ENCODE measurements at places on chromosomes 1 and 21.

DNA sequence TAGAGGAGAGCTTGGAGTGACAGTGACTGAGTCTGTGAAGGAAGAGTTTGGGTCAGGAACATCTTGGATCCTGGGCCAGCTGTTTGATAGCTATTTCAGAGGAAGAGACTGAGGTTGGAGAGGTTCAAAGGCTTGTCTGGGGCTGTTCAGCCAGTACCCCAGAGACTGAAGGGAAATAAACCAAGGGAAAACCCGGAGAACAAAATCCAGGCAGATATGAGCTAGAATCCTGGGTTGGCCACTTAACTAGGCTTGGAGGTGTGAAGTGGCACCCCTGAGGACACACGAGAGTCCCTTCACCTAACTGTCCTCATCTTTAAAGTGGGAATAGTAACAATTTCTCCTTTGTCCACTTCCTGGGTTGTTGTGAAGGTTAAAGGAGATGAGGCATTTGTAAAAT is 23.1 kb upstream of the EPB41 start:
- no peak for DNase-seq

GRCh38 chr1:236959112-236959511 is 45.1 kb downstream of the MT1HL1 start:
- DNase-seq = no peak

GRCh38 chr21:18529254-18529653 is 125.7 kb upstream of the TMPRSS15 start:
- no peak for DNase-seq

DNA sequence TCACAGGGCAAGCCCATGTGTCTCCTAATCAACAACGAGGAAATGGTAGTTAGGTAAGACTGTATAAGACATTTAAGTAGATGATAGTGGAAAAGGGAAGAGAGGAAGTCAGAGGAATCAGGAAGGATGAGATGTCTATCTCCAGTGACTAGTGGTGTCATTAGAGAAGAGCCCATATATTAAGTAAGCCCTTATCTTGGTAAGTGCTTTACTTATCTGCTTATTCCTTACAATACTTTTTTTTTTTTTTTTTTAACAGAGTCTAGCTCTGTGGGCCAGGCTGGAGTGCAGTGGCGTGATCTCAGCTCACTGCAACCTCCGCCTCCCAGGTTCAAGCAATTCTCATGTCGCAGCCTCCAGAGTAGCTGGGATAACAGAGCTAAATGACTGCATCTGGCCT is 29.5 kb downstream of the RNF11 start:
- no peak for DNase-seq

- DNase-seq = no peak
Measured at GRCh38 chr1:176609556-176610408, 146.8 kb downstream of the PAPPA2 start.

DNA sequence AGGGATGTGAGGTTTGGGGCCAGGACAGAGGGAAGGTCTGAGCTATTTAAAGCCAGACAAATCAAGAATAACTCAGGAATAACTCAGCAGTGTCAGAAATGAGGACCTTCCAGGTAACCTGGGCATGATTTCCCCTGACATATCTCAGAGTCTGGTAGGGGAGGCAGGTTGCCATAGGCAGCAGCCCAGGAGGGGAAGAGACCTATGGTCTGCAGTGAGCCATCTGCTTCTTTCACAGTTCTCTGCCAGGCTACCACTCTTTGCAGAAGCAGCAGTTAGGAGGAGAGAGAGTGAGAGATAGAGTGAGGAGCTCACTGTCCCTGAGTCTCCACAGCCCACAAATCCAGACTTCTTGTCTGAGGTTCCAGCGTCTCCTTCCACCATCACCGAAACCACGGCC is 6.3 kb upstream of the VSIG8 start:
- DNase-seq = no peak

DNA sequence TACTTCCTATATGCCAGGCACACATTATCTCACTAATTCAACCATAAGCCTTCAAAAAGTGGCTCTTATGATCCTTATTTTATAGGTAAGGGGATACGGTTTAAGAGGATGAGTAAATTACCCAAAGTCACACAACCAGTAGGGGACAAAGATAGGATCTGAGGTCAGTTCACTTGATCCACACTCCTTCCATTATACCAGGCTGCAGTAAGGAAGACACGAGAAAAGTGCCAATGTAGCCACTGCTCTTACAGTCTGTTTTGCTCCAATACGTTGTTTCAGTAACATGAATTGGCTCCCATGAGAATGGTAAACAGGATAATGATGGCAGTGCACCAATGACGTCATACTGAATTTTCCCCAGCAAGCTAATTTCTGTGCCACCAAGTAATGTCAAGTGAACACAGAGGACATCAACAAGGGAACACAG is 15.4 kb upstream of the GUCA2A start:
- no peak for DNase-seq

GRCh38 chr1:247198781-247199180 is 27.0 kb upstream of the ZNF124 start:
- DNase-seq = no peak

DNA sequence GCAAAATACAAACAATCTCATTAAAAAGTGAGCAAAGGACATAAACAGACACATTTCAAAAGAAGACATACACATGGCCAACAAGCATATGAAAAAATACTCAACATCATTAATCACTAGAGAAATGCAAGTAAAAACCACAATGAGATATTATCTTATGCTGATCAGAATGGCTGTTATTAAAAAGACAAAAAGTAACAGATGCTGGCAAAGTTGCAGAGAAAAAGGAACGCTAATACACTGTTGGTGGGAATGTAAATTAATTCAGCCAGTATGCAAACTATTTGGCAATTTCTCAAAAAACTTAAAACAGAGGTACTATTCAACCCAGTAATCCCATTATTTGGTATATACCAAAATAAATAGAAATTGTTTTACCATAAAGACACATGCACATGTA is 32.2 kb upstream of the TNFSF18 start:
- DNase-seq = no peak

DNA sequence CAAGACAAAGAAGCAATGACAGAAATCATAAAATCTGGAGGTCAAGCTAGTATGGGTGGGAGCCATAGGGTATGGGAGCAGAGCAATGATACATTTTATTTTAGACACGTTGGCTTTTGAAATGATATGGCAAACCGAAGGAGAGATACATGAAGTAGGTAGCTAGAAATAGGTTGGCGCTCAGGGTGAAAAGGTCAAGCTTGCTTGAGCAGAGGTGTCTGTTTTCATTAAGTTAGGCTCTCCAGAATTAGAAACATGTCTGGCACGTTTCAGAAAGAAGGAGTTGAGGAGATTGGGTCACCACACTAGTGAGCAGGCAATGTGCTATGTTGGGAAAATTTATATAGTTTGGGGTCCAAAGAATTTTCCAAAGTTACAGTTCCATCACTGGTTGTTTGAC is 151.4 kb downstream of the AMY1C start:
- DNase-seq = no peak

- DNase-seq = no peak
Measured at GRCh38 chr1:41890825-41891198, 27.9 kb downstream of the HIVEP3 start.

Measured in GM06990 (cell line).